ENCODE measurements at places on chromosomes 1 and 21. TPM values are rescaled to one million over a fixed set of nuclear protein-coding genes. Genes with fewer than 3 reads are reported as not detected.

The ATP1A4 gene
- not detected for total RNA-seq

The NUP210L gene
- 0.13 TPM for total RNA-seq

The DIPK1A gene
- 4.5 TPM for total RNA-seq

The SH3BGRL3 gene
- 123 TPM for total RNA-seq

The CBR3 gene
- total RNA-seq = 12.4 TPM

The CLEC20A gene
- not detected for total RNA-seq
